ENCODE measurements at places on chromosomes 5 and 9.

DNA sequence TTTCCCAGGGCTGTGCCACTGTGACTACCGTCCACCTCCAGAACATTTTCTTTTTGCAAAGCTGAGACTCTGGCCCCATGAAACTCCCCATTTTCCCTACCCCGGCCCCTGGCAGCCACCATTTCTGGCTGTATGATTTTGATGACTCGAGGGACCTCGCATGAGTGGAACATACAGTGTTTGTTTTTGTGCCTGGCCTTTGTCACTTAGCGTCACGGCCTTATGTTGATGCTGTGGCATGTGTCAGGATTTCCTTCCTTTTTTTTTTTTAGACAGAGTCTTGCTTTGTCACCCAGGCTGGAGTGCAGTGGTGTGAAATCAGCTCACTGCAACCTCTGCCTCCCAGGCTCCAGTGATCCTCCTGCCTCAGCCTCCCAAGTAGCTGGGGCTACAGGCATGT is 42.7 kb downstream of the ASS1 start:
- DNase-seq: peak; percentile 20

GRCh38 chr9:3992924-3993323 is 306.9 kb downstream of the GLIS3 start:
- no peak for DNase-seq

DNA sequence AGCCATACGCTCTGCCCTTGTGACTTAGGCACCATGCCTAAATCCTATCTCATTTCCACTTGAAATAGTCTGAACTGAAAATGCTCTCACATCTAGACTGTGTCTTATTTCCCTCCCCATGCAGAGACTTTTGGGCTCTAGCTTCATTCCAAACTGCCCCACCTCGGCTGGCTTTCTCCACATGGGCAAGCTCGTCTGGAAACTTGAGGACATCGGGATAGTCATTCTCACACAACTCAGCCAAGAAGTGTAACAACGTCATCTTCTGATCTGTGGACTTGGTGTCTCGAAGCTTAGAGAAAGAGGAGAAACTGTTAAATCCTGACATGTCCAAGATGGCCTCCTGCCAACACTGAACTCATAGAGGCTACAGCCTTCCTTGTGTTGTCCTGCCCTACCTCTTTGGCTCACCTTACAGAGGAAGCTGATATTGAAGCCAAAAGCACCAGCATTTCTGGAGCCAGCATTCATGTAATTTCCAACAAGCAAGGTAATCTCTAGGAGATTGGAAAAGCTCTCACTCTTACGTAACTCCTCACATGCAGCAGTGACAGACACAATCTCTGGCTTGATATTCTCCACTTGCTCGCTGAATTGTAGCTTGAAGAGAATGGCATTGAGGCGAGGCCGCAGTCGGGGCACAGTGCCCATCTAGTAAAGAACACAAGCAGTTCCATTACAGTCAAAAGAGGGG is 39.6 kb downstream of the PCDHGC5 start:
- DNase-seq: no peak

DNA sequence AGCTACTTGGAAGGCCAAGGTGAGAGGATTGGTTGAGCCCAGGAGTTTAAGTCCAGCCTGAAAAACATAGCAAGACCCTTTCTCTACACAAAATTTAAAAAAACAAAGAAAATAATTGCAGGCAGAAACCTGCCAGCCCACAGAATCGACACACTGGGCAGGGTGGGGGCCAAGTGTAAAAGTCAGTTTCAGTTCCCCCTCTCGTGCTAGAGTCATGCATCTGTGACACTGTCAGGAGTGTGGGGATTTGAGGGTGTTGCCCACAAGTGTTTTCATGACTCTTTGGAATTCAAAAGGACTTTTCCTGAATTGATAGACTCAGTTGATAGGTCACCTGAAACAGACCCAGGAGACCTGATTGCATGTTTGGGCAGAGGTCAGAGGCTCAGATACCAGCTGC is 47.6 kb downstream of the PRRC2B start:
- DNase-seq: no peak

GRCh38 chr5:68661237-68661636 is 432.6 kb upstream of the SLC30A5 start:
- peak; percentile 6 for DNase-seq

- DNase-seq: no peak
Observed at GRCh38 chr9:109504689-109505088, 6.6 kb upstream of the PTPN3 start.

DNA sequence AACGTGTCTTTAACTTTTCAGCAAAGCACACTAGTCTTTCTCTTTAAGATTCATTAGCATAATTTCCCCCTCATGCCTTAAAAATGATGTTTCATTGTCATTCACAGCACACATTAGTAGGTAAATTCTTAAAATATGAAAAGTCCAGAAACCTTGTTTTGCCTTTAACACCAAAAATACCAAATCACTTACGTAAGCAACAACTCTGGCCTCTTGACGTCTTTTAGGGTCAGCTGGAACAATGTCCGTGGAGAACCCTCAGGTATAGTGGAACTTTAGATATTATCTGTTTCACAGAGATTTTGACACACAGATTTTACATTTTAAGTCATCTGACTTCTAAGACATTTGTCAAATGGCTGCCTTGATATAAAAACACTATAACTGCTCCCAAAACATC is 30.9 kb downstream of the LNPEP start:
- DNase-seq: no peak

DNA sequence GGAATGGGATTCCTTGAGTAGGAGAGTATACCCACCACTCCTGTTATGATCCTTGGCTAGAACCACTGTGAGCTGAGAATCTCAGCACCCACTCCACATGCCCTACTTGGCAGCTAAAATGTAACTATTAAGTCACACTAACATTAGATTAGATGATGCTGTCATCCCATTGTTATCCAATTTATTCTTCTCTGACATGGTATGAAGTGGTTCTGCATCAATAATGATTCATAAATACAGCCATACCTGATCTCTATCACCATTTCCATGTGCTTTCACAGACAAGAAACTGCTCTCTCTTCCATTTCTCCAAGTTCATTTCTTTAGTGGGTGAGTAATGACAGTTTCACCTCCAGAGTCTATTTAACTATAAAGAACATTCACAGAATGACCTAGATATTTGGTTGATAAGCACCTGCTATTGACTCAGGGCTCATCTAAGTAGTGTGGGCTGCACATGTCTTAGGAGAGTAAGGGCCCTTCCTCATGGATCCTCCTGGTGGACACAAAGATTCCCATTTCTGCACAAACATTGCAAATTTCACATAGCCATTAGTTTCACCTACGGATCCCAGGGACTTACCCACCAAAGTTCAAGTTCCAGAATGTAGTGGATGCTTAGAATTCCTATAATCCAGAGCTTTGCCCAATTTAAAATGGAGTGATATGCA is 187.9 kb downstream of the EBF1 start:
- no peak for DNase-seq

GRCh38 chr5:92633176-92633575 is 947.8 kb downstream of the NR2F1-AS1 start:
- DNase-seq: no peak

GRCh38 chr5:179183481-179183880 is 123.3 kb downstream of the ZNF354C start:
- no peak for DNase-seq

DNA sequence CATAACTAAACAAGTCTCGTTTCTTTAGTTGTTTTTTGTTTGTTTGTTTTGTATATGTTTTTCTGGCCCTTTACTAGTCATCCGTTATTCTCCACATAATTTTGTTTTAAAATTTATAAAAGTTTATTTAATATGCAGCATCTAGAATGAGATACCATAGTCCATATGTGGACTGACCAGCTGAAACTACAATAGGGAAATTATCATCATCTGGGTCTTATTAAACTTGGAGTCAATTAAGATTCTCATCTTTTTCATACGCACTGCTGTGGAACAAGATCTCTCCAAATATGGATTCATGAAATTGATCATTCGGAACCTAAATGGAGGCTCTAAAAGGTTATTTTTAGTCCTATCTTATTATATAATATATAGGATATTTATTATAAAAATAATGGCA is 99.3 kb downstream of the FGF1 start:
- DNase-seq: no peak

- DNase-seq: no peak
Observed at GRCh38 chr5:177319913-177320588, 8.4 kb upstream of the MXD3 start.

GRCh38 chr9:86329649-86330048 is 24.6 kb downstream of the TUT7 start:
- DNase-seq: no peak

DNA sequence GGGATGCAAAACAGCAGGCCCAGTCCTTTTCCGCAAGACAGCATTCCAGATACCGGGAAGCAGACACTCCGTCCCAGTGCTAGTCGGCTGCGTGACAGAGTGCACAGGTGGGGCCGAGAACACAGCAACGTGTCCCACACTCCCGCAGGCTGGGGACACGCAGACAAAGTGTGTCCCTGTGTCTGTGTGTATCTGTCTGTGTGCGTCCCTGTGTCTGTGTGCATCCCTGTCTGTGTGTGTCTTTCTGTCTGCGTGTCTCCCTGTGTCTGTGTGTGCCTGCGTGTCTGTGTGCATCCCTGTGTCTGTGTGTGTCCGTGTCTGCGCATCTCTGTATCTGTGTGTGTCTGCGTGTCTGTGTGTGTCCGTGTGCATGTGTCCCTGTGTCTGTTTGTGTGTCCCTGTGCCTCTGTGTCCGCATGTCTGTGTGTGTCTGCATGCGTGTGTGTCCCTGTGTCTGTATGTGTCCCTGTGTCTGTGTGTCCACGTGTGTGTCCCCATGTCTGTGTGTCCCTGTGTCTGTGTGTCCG is 137.0 kb downstream of the MRPL36 start:
- DNase-seq: no peak

DNA sequence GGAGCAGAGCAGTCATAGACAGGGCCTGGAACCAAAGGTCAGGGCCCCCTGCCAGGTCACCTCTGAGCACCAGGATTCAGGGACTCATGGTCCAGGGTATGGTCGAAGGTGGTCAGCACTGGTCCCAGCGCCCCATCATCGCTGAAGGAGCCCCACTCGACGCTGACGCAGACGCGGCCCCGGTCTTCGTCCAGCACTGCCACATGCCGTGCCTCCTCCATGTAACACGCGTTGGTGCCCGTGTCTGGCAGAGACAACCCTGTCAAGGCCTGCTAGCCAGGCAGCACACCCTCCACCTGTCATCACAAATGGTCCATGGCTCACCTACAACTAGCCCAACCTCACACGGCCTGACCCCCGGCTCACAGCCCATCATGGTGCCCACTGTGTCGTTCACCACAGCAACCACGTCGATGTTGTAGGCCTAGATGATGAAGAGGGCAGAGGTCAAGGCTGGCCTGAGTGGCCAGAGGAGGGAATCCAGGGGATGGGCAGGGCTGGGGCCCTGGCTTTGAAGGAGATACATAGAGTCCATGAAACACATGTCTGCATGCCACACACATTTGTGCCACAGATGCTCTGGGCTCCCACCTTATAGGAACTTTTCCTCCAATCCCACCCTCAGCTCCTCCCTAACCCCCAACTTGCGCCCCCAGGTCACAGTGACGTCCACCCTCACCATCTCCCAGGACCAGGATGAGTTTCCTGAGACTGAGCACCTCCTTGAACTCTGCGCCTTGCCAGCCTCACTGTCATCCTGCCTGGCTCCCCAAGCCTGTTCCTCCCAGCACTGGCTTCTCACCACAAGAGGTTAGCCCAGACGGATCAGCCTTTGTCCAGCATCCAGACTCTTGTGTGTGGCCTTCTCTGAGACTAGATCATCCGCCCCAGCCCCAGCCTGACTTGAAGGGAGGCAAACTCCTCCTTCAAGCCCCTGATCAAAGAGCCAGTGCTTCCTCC is 9.5 kb downstream of the HK3 start:
- no peak for DNase-seq

GRCh38 chr5:42912184-42912798 is 100.6 kb upstream of the SELENOP start:
- DNase-seq: peak; percentile 71

DNA sequence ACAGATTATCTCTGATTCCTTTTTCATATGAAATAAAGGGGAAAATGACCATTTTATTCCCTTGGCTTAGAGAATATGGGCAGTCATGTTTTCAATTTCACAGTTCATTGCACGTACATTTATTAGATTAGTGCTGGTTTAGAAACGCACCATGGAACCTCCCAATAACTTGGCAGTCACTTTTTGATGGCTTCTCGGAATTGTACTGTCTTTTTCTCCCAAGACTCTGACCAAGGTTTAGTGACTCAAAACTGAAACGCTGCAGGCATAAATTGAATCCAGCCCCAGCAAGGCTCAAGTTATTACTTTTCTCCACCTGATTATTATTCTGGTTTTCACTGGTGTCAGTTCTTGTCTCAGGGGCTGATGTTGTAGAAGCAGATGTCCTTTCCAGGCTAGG is 55.6 kb upstream of the EGFLAM start:
- no peak for DNase-seq

- DNase-seq: no peak
Observed at GRCh38 chr9:2473681-2474080, 147.9 kb upstream of the VLDLR start.

DNA sequence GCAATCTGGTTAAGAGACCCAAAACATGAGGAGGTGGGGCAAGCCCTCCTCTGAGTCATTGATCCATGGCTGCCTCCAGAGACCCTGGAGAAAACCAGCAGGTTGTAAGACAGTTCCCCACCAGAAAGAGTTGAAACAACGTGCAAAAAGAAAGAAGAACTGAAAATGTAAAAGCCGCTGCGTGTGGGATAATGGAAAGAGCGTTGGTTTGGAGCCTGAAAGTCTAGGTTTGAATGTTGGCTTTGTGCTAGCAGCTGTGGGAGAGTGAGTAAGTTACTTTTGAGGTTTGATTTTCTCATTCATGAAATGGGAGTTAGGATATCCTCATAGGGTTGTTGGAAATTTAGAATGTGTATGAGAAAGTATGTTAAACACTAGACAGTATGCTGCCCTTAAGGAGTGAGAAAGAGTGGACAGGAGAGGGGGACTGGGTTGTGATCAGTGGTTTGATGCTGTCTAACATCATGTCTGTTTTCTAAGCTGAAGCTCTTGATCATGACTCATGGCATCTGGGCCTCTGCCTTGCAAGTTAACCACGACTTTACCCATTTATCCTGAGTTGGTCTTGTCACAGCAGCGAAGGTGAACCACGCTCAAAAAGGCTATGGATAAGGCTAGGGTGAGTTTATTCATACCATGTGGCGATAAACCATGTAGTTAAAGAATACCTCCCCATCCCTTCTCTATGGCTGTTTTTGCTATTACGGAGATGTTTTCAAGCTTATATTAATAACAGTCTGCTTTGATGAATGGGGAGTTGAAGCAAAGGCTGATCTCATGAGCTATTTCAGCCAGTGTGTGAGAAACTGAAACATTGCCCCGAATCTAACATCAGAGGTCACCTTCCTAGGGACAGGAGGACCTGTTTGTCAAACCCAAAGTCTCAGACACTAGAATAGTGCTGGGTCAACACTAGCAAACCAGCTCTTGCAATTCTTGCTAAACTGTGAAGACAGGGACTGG is 41.3 kb downstream of the ZNF366 start:
- peak; percentile 25 for DNase-seq

GRCh38 chr5:91135475-91136248 is 247.5 kb downstream of the ARRDC3 start:
- DNase-seq: no peak

DNA sequence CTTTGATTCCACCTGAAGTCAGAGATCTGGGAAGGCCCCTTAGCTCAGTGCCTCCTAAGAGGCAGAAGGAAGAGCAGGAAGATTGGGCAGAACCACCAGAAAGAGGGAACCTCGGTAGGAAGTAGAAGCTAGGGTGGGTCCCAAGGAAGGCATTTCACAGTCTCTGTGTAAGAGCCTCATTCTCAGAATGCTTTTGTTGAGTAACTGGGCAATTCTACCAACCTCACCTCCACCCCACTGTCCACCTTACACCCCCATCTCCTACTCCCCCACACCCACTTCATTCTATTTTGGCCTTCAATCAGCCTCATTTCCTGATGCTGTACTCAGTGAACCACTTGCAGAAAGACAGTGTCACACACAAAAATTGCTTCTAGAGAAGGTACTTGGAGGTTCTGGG is 3.5 kb downstream of the HBEGF start:
- peak; percentile 53 for DNase-seq

All from KBM-7 (cell line).